Liver (tissue), 10 donors: ENCODE measurements at places on chromosomes 1 and 21. TPM values are rescaled to one million over a fixed set of nuclear protein-coding genes. Genes with fewer than 3 reads are reported as not detected.

DNA sequence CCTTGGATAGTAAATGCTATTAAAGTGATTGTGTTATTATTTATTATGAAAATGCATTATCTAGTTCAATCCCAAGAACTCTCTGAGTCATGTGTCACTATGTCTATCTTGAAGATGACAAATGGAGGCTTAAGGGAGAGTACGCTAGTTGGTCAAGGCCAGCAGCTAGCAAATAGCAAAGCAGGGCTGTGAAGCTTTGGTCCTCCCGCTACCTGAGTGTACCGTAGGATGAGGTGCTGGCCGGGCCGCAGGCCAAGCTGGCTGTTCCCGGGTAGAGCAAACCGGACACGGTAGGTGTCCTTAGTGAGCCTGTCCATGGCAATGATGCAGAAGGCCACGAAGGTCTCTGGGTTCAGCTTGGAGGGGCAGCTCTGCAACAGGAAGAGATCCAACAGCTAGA, 9.3 kb downstream of the CYB5RL start:
- no peak overlapping the region for H3K4me3 ChIP-seq
- H3K4me1 ChIP-seq = no peaks in the 10 kb centered on the region
- no peak overlapping the region for H3K27ac ChIP-seq
- DNase-seq = no peak
- H3K27me3 ChIP-seq = no peaks in the 10 kb centered on the region
- H3K36me3 ChIP-seq = peaks cover 20% of the 10 kb centered on the region

DNA sequence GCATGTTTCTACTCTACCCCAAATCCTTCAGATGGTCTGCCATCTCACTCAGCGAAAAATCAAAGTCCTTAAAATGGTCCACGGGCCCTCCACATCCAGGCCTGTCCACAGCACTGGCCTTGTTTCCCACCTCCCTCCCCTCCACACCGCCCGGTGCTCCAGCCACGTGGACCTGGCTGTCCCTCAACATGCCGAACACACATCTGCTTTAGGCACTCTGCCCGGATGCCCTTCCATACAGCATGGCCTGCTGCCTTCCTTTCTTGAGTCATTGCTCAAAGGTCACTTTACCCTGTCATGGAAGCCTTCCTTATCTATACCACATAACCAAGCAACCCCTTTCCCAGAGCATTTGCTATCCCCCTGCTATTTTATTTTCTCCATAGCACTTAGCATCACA, 143.0 kb downstream of the DNM3 start:
- H3K36me3 ChIP-seq = no peaks in the 10 kb centered on the region
- H3K27ac ChIP-seq = no peak overlapping the region
- H3K27me3 ChIP-seq = no peaks in the 10 kb centered on the region
- peaks cover 6% of the 10 kb centered on the region for H3K4me1 ChIP-seq
- no peak overlapping the region for H3K4me3 ChIP-seq
- DNase-seq = no peak

- no peak overlapping the region for H3K4me3 ChIP-seq
- H3K4me1 ChIP-seq = no peaks in the 10 kb centered on the region
- H3K27me3 ChIP-seq = no peaks in the 10 kb centered on the region
- H3K27ac ChIP-seq = no peak overlapping the region
- no peaks in the 10 kb centered on the region for H3K36me3 ChIP-seq
These were observed 11.1 kb upstream of the ZBTB40 start for GRCh38 chr1:22440582-22440981.

- no peak for DNase-seq
- H3K4me3 ChIP-seq = no peak overlapping the region
- no peaks in the 10 kb centered on the region for H3K4me1 ChIP-seq
- no peaks in the 10 kb centered on the region for H3K27me3 ChIP-seq
- no peak overlapping the region for H3K27ac ChIP-seq
These were observed 114.2 kb downstream of the ADGRL4 start for GRCh38 chr1:78892260-78892840.

DNA sequence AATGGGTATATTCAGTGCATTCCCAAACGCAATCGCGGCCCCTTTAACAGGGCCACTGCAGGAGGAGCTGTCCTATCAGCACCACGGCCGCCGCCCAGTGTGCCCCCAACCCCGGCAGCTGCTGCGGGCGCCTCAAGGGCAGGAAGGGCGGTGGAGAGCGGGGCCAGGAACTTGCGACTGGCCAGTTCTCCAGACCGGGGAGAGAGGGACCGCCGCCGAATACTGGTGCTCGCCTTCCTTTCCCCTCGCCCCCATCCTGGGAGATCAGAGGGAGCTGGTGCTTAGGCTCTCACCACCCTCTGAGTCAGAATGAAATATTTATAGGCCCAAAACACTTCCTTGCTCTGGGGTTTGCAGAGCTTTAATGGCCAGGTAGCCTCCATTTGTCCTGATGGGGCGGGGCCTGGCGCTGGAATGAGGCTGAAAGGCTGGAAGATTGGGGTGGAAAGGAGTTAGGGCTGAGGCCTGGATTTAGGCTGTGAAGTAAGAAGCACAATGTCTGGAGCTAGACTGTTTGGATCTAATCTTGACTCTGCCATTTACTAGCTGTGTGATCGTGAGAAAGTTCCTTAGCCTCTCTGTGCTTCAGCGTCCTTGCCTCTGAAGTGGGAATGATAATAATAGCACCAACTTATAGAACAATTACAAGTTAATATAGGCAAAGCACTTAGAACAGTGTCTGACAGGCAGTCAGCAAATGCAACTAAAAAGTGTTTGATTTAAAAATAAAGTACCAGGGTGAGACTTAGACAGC, 75.5 kb downstream of the NAV1 start:
- H3K27me3 ChIP-seq = no peaks in the 10 kb centered on the region
- no peak for DNase-seq
- H3K4me3 ChIP-seq = no peak overlapping the region
- no peak overlapping the region for H3K27ac ChIP-seq

DNA sequence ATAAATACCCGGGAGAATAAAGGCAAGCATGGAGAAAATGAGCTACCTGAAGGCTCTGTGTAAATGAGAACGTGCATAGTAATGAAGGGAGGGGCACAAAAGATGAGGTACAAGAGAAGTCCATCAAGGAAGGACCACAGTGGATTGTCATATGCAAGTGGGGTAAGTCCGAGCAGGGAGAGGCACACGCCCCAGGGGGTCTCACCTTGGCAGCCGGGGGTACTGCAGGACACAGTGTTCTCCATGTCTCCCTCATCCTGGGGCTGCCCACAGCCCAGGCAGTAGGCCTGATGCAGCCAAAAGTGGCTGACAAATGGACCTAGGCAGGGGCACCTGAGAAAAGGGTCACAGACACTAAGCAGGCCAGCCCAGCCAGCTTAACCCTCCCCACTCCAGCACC, 10.0 kb downstream of the DCST2 start:
- no peak overlapping the region for H3K4me3 ChIP-seq
- H3K27me3 ChIP-seq = no peaks in the 10 kb centered on the region

DNA sequence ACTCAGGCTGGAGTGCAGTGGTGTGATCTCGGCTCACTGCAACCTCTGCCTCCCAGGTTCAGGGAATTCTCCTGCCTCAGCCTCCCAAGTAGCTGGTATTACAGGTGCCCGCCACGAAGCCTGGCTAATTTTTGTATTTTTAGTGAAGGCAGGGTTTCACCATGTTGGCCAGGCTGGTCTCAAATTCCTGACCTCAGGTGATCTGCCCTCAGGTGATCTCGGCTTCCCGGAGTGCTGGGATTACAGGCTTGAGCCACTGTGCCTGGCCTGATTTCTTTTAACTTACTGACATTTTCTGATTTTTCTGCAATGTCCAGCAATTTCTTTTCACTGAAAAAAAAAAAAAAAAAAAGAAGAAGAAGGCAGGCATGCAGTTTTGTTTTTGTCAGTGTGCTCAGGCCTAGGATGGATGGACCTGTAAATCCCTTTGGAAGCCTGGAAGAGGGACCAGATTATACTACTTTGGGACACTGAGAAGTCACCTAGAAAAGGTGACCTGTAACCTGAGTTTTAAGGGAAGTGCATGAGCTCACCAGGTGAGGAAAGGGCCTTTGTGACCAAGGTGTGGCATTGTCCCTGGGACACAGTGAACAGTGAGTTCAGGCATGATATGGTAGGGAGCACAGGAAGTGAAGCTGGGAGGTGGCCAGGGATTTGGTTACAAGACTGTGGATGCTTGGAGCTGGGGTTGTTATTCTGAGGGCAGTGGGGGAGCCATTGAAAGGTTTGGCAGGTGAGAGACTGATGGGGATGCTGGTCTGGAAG, 2.7 kb upstream of the TMEM61 start:
- H3K27me3 ChIP-seq = no peaks in the 10 kb centered on the region
- no peak for DNase-seq
- H3K4me3 ChIP-seq = no peak overlapping the region
- H3K36me3 ChIP-seq = no peaks in the 10 kb centered on the region
- H3K27ac ChIP-seq = no peak overlapping the region
- no peaks in the 10 kb centered on the region for H3K4me1 ChIP-seq

ITLN2 gene
- polyA plus RNA-seq = 0.12 TPM

DNA sequence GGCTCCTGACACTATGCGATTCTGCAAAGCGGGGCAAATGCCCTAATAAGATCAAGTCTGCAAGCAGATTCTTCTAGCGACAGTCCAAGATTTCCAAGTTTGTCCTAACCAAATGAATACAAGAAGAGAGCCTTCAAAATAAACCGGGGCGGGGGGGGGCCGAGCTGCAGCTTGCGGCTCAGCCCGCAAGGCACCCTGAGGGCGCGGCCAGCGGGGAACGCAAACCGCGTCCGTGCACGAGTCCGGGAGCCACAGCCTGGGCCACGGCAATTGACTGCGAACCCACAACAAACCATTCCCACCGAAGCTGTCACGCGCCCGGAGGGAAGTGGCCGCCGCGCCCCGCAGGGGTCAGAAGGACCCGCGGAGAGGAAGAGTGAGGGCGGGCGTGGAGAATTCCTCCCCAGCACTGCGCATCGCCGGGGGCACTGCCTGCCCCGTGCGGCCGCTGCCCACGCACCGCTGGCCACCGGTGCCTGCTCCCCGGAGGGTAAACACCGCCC, 687 bp downstream of the TGFBR3 start:
- peak overlapping the region; percentile 99 for H3K4me3 ChIP-seq
- DNase-seq = peak; percentile 42
- peaks cover 16% of the 10 kb centered on the region for H3K4me1 ChIP-seq
- H3K27ac ChIP-seq = peak overlapping the region; percentile 97
- no peaks in the 10 kb centered on the region for H3K36me3 ChIP-seq

GRCh38 chr1:230282157-230282556, 144.0 kb downstream of the PGBD5 start:
- no peak overlapping the region for H3K27ac ChIP-seq
- peaks cover 29% of the 10 kb centered on the region for H3K36me3 ChIP-seq
- no peaks in the 10 kb centered on the region for H3K4me1 ChIP-seq
- no peaks in the 10 kb centered on the region for H3K27me3 ChIP-seq
- no peak overlapping the region for H3K4me3 ChIP-seq

DNA sequence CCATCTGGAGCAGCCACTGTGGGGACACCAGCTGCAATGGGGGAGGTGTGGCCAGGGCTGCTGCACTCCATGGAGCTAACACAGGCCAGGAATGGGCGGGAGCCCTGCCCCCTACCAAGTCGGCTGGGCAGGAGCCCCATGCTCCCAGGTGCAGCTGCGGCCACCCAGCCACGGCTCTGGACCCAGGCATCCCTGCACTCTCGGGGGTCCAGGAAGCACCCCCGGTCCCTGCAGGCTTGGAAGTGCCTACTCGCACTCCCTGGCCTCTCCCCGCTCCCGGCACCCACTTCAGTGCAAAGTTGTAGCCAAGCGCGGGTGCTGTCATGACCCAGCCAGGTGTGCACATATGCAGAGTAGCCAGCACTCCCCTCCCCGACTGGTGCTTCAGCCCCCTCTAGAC, 91.8 kb downstream of the HLCS start:
- no peak overlapping the region for H3K27ac ChIP-seq
- H3K4me1 ChIP-seq = no peaks in the 10 kb centered on the region
- no peak for DNase-seq
- no peaks in the 10 kb centered on the region for H3K27me3 ChIP-seq
- no peaks in the 10 kb centered on the region for H3K36me3 ChIP-seq

KRTAP13-4 gene
- not detected for polyA plus RNA-seq

- no peaks in the 10 kb centered on the region for H3K27me3 ChIP-seq
- H3K4me3 ChIP-seq = no peak overlapping the region
- no peak overlapping the region for H3K27ac ChIP-seq
- DNase-seq = no peak
- H3K36me3 ChIP-seq = peaks cover 11% of the 10 kb centered on the region
These were observed 31.7 kb downstream of the ARHGAP29 start for GRCh38 chr1:94205639-94206038.

GRCh38 chr1:155002464-155003226, at the start of gene ZBTB7B:
ZBTB7B (plus strand) TSS chr1:155002802; CDS start chr1:155014661, 11,859 bp downstream.
- H3K4me1 ChIP-seq = peaks cover 61% of the 10 kb centered on the region
- DNase-seq = no peak
- peak within 1 kb of the TSS; percentile 97 for H3K27ac ChIP-seq
- no peaks in the 10 kb centered on the region for H3K36me3 ChIP-seq
- H3K4me3 ChIP-seq = peak within 1 kb of the TSS; percentile 73

RAVER2 gene
- 0.40 TPM for polyA plus RNA-seq

PRAMEF4 gene
- polyA plus RNA-seq = not detected

DNA sequence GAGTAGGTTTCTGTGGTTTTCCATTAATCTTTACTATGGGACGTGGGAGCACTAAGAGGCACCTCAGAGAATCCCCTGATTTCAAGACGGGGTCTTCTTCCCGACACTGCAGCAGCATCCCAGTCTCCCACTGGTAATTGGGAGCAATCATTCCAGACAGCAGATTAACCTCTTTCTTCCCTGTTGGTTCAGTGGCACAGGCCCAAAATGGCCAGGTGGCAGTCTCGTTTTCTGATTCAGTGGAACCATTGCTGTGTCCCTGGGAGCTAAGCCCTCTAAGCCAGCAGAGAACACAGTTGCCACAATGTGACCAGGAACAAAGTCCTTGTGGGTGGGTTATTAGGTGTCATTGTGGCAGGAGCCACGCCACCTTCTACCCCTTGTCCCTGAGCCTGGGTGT, 342.1 kb downstream of the MATN1 start:
- no peaks in the 10 kb centered on the region for H3K27me3 ChIP-seq
- no peak overlapping the region for H3K27ac ChIP-seq
- H3K4me3 ChIP-seq = no peak overlapping the region
- no peak for DNase-seq

GRCh38 chr1:53367503-53368313, 39.8 kb upstream of the LRP8 start:
- peak; percentile 30 for DNase-seq
- no peaks in the 10 kb centered on the region for H3K4me1 ChIP-seq
- H3K27me3 ChIP-seq = no peaks in the 10 kb centered on the region
- no peaks in the 10 kb centered on the region for H3K36me3 ChIP-seq
- no peak overlapping the region for H3K4me3 ChIP-seq

SPATC1L gene
- polyA plus RNA-seq = 0.36 TPM

- no peaks in the 10 kb centered on the region for H3K36me3 ChIP-seq
- H3K4me3 ChIP-seq = no peak overlapping the region
- no peak for DNase-seq
- no peak overlapping the region for H3K27ac ChIP-seq
- no peaks in the 10 kb centered on the region for H3K27me3 ChIP-seq
These were observed 6.0 kb upstream of the DEDD start for GRCh38 chr1:161138431-161138830.

PAQR6 gene
- 0.22 TPM for polyA plus RNA-seq

DNA sequence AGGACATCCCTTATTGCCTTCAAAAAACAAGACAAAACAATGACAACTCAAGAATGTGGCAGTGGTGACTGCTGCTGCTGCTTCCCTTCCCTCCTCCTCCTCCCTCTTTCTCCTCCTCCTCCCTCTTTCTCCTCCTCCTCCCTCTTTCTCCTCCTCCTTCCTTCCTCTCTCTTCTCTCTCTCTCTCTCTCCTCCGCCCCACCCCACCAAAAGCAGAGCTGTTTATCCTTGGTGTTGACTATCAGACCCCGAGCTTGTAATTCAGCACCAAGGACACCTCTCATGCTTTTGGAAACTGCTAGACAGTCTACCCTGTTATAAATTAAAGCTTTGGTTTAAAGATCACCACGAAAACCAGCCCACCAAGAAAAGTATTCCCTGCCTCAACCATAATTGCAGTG, 72.4 kb upstream of the IFNAR2 start:
- DNase-seq = no peak
- no peak overlapping the region for H3K4me3 ChIP-seq
- no peaks in the 10 kb centered on the region for H3K4me1 ChIP-seq
- no peaks in the 10 kb centered on the region for H3K36me3 ChIP-seq
- no peak overlapping the region for H3K27ac ChIP-seq

OR2AK2 gene
- polyA plus RNA-seq = not detected
